Bronchial epithelial cell (primary cell): ENCODE measurements at places on chromosomes 7 and 10.

DNA sequence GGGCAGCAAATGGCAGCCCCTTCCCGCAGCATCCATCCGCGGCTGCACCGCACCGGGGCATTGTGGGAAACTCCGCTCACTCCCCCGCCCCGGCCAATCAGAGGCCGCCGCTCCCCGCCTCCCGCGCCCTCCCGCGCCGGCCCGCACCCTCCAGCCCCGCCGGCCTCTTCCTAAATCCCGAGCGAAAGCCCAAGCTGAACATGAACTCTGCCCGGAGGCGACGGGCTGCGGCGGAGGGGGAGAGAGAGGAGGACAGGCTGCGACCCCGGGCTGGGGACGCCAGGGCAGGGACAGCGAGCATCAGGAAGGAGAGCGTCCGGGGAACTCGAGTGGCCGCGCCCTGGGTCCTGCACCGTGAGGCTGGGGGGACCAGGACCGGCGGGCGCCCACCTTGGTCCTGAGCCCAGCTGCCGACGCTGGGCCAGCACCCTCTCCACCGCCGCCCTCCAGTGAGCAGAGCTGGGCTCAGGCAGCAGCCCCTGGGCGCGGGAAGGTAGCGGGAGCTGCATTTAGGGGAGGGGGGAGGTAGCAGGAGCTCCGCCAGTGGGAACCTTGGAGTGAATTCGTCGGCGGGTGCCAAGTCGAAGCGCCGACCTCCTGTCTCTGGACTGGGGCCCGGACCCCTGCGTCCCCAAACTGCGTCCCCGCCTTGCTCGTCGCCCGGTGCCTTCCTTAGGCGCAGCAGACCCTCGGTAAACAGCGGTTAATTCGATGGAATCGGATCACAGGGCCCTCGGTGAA, at the start of gene DGKI:
Gene DGKI (minus strand): TSS at position 148 of the 741 bp plus-strand sequence.
- DNase-seq = no peak

DNA sequence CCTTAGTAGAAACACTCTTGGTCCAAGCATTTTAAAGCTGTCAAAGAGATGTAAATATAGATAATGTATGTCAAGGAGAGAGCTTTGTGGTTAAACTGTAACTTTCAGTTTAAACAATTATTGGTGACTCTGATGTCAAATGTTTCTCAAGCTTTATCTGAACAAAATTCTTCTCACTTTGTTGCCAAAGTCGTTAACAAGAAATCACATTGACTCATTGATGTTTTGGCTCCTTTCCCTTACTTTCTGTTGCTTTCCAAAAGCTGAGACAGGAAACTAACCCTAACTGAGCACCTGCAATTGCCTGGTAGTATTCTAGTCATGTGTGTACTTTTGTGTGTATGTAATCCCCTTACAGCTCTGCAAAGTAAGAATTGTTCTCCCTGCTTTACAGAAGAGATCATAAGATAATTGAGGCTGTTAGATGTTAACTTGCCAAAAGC, 108.5 kb downstream of the CFTR start:
- DNase-seq = peak; percentile 46

- no peak for DNase-seq
Observed at GRCh38 chr7:991729-992656, 9.0 kb downstream of the CYP2W1 start.

GRCh38 chr10:117443686-117444041, 68.4 kb upstream of the PDZD8 start:
- DNase-seq = no peak

- DNase-seq = no peak
Observed at GRCh38 chr10:24722676-24723385, 856 bp downstream of the ARHGAP21 start.

DNA sequence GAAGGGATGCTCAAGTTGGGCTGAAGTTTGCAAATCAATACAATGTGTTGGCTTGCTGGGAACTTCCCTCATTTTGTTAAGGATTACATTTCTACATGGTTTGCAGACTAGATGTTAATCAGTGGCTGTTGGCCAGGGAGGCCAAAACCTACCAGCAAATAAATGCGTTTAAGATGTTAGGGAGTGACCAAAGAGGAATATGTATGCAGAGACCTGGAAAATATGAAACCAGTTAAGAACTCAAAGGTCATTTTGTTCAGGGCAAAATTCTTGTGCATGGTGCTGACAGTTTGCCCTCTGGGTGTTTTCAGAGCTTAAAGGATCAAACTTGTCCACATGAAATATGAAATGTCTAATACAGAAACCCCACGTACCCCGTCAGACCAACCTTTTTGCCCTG, 30.3 kb downstream of the GATA3 start:
- DNase-seq = no peak

GRCh38 chr7:116671681-116672595, at the start of gene MET:
MET (plus strand) TSS chr7:116672196; CDS start chr7:116699085, 26,889 bp downstream.
- peak; percentile 86 for DNase-seq
